ENCODE measurements at places on chromosomes 7 and 10.
A peak's percentile ranks its signal among the peaks of the same experiment; 100 is the strongest.

DNA sequence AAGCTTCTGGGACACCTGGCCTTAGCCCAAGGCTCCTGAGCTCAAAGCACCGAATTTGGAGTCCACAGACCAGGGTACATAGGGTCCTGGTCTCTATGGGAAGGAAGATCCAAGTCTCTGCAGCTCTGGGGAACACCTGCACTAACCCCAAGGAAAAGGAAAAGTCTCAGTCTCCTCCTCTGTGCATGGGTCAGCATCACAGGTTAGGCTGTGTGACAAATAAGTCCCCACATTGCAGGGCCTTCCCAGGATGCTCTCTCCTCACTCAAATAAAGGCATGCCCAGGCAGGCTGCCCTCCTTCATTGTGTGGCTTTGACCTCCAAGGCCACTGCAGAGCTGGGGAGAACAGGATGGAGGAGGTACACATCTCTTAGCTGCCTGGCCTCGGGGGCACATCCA, 121.0 kb upstream of the ZMIZ1 start:
- DNase-seq: no peak

DNA sequence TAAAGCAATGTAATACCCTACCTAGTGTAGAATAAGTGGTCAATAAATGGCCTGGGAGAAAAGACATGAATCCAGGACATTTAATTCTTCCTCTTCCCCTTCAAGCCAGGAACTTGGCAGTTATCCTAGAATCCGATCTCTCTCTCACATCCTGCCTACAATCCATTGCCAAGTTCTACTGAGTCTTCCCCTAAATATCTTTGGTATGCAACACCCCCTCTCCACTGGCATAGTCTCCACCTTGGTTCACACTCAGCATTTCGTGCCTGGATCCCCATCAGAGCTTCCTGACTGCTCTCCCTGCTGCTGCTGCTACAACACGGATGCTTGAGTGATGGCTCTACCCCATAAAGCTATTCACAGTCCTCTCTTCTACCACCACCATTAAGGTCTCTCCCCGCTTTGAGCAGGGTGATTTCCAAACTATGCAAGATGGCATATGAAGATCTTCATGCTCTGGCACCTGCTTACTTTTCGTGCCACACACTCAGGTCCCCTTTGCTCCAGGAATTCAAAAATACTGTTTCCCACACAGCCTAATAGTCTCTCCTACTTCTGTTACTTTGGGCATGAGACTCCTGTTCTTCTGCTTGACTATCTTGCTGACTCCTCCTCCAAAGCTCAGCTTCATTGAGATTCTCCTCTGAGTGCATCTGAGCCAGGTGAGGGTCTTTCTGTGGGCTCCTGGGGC, 4.8 kb downstream of the ANK3 start:
- DNase-seq: no peak

DNA sequence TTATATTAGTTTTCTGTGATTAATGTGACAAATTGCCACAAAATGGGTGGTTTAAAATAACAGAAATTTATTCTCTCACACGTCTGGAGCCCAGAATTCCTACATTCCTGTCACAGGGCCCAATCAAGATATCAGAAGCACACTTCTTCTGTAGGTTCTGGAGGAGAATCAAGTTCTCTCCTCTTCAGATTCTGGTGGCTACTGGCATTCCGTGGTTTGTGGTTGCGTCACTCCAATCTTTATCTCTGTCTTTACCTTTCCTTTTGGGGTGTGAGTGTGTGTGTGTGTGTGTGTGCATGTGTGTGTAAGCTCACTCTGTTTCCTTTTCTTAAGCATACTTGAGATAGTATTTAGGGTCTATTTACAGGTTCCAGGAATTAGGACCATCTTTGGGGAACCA, 115.5 kb upstream of the DKK1 start:
- no peak for DNase-seq

- no peak for DNase-seq
These were observed 124.8 kb downstream of the PPP1R17 start for GRCh38 chr7:31811650-31812461.

GRCh38 chr10:22682237-22683139, 31.9 kb downstream of the PIP4K2A start:
- DNase-seq: peak; percentile 47

DNA sequence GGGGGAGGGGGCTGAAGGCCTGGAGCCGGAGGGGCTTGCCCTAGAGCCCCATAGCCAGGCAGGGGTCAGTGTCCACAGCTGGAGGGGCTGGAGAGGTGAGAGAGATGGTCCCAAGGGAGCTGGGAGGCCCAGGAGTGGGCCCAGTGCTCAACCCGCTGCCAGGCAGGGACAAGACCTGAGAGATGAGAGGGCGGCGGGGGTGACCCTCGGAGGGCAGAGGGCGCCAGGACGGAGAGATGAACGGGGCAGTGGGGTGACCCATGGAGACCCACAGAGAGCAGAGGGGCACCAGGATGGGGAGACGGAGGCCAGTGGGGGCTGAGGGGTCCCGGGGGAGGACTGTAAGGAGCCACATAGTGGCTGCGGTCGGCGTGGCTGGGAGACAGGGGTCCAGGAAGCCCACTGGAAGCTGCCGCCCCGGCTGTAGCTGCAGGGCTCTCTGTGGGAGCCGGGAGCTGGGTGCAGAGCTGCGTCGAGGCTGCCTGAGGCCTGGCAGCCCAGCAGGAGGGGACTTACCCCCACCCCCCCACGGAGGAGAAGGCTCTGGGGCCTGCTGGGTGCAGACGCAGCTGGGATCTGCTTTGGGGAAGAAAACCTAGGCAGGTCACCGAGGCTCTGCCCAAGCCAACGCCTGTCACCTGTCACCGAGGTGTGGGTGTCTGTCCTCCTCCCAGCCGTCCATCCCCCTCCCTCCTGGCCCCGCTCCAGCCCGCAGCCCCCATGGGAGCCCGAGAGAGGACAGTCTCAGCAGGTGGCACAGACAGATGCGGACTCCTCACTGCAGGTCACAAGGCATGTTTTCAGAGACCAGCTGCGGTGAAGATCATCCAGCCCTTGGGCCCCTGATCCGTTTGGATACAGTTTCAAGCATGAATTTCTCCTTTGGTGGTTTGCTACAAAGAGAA, 25.1 kb downstream of the PWWP2B start:
- no peak for DNase-seq

DNA sequence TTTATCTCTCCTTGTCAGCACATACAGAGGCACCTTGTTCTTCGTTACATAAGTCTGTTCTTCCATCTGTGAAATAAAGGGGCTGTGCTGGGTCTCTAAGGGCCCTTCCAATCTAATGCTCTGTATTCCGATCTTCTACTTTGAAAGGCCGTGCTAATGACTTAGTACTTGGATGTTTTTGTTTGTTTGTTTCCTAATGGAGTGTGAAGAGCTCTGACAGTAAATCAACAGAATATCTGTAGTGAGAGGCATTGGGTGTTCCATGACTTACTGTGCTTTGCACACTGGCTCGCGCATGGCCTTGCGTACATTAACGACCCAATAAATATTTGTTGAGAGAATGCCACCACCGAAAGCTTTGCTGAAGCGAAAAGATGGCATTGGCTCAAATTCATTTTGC, 162.1 kb downstream of the CHN2 start:
- no peak for DNase-seq

DNA sequence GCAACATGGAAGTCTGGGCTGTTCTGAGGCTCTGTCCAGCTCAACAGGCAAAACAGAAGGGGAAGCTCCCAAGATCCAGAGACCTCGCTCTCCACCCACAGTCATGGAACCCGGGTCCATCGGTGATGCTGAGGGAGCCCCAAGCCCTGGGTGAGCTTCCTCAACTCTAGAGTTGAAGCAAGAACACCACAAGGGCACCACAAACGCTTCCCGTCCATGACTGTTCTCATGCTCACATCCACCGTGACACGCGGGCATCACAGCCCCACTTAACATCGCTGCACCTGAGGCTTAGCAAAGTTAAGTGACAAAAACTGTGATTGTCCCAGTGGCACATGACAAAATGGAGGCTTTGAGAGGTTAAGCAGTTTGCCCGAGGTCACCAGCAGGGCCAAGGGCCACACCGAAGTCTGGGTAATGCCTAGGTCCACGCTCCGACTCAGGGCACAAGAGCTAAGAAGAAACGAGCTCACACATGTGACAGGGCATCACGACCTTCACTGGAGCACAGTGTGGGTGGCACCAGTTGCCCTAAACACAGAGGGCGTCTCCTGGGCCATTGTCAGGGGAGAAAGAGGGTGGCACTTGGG, 110.6 kb downstream of the OAT start:
- no peak for DNase-seq

- no peak for DNase-seq
These were observed 91.4 kb downstream of the SAMD9 start for GRCh38 chr7:93026425-93026824.

DNA sequence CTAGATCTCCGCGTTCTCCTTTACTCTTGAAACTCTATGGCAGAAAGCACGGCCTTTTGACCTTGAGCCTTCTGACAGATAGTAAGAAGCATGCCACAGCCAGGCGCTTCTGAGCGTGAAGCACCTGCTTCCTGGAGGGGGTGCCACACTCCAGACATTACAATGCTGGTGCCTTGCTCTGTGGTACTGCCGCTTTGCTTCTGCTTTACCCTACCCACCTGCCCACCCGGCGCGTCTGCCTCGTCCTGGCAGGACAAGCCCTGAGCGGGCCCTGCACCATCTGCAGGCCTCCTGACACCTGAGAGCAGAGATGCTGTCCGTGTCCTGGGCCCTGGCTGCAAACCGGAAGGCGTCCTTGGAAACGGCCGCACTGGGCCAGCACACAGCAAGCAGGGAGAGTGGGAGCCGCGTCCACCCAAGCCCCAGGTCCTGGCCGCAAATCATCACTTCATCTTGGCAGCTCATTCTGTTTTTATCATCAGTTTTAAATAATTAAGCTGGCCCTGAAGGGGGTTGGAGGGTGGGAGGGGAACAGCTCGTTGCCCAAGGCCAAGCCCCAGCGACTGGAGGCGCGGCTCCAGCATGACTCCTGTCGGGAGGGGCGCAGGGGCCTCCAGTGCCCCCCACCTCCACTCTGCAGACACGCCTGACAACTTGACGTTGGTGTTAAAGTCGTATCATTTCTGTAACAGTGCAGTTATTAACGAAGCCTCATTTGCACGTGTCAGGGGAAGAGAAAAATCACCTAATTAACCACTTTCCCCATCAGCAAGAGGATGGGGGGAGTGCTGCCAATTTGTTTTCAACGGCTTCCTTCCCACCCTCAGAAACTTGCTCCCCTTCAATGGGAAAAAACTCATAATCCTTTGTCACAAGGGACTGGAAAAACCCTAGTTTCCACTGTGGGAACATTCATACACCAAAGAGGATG, 132.2 kb downstream of the MAD1L1 start:
- DNase-seq: no peak

DNA sequence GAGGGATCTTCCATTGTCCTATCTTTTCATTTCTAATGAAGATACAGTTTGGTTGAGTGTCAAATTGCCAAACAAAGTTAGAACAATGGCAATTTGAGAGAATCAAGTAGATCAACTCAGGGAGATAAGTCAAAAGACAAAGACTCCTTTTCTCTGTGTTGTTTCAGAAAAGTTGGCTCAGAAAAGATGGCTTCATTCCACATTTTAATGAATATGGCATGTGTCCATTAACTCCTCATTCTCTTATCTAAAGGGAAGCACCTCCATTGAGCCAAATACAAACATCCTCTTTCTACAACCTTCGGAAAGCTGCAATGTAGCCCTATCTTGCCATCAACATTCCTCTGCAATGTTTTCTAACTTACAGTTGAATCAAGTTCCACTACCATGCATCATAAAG, 939.0 kb upstream of the C7orf33 start:
- no peak for DNase-seq

DNA sequence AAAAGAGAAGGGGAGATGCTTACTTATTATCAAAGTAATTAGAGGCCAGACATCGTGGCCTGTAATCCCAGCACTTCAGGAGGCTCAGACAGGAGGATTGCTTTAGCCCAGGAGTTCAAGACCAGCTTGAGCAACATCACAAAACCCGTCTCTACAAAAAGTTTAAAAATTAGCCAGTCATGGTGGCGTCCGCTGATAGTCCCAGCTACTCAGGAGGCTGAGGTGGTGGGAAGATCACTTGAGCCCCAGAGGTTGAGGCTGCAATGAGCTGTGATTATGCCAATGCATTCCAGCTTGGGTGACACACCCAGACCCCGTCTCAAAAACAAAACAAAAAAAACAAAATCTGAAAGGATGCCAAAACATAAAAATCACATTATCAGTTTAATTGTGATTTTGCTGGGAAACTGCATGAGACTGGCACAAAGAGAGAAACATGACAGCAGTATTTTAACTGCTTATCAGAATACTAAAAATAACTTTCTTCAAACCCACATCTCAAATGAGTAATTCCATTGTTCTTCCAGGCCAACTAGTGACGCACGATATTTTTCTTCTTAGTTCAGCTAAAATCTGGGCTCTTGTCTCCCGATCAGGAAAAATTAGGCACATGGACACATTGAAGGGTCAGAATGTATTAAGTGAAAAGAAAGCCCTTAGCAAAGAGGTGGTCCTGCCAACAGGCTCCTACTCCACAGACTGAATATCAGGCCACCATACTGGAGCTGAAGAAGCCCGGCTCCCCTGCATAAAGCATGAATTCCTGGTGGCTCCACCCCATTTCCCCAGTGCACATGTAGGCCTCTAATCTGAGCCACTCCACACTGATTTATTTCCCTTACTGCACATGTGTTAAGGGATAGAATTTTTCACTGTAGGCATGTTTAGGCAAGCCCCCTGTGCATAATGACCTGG, 9.6 kb upstream of the CCM2 start:
- DNase-seq: no peak

GRCh38 chr7:116392806-116393205, 106.7 kb upstream of the CAV2 start:
- no peak for DNase-seq

DNA sequence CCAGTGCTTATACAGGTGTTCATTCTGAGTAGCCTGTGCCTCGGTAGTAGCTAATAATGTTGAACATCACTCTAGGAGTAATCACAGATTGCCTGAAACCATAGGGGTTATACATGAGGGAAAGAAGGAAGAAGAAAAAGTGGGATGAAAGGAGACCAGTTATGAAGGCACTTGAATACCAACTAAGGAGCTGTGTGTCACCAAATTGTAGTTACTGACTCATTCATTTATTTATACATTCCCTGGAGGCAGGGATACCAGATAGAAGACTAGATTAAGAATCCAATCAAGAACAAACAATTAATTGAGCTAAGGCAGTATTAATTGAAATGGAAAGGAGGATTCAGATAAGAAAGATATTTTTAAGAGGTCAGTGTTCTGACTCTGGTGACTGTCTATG, 129.6 kb upstream of the PRPS1L1 start:
- DNase-seq: no peak

DNA sequence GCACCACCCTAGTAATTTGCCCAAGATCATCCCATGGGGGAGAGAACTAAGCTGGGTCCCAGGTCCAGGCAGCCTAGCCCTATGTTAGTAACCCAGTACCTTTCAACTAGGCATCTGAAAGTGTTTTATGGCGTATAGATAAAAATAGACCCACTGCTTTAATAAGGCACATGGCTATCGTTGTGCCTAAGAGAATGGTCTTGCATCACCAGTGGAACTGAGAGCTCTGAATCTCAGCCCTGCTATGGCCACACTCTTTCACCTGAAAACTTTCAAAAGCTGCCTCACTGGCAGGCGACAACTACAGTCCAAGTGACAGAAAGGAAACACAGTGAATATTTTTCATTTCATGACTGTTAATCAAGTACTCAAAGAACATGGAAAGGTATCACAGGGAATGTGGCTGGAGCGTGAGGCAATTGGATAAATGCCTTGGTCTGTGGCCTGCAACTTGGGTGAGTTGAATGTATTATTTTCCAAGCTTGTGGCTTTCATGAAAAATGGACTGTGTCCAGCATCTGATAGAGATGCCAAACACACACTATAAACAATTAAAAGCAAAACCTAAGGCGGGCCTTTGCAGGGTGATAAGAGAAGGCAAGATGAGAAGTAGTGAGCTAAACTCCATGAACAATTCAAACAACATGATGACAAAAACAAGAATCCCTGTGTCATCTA, 18.0 kb upstream of the SFMBT2 start:
- no peak for DNase-seq

GRCh38 chr10:12279281-12279680, 70.1 kb upstream of the CAMK1D start:
- no peak for DNase-seq

Data from stimulated activated CD4-positive, alpha-beta T cell treated with anti-CD3 and anti-CD28 coated beads, Interleukin-4, amount 100 ng/mL, for 4 hours (primary cell).